ENCODE measurements at places on chromosomes 7 and 10.

GRCh38 chr10:72092987-72093386 lies 4.6 kb upstream of the SPOCK2 start:
- no peak for DNase-seq

GRCh38 chr7:119733127-119733879 lies 539.7 kb upstream of the KCND2 start:
- no peak for DNase-seq

- peak; percentile 80 for DNase-seq
These were observed 149.3 kb upstream of the SHH start for GRCh38 chr7:155961241-155962190.

GRCh38 chr7:68964060-68964459 lies 634.2 kb upstream of the AUTS2 start:
- DNase-seq, result peak; percentile 57

DNA sequence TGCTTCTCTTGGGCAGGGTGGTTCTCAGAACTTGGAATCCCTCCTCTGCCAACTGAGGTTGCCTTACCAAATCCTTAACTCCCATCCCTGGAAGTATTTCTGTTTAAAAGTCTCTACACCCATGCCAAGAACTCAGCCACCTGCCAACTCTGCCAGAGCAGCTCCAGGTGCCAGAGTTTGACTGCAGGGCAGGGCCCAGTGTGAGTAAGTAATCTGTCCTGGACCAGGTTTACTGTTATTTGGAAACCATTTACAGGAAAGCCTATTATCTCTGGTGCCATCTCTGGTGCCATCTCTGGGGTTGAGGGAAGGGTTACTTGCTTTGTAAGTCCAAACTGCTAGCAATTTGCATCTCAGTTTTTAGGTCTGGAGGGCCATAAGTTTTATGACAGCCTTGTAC lies 2.5 kb downstream of the TSPAN15 start:
- no peak for DNase-seq

- no peak for DNase-seq
These were observed 98.5 kb downstream of the MCU start for GRCh38 chr10:72790216-72790990.

DNA sequence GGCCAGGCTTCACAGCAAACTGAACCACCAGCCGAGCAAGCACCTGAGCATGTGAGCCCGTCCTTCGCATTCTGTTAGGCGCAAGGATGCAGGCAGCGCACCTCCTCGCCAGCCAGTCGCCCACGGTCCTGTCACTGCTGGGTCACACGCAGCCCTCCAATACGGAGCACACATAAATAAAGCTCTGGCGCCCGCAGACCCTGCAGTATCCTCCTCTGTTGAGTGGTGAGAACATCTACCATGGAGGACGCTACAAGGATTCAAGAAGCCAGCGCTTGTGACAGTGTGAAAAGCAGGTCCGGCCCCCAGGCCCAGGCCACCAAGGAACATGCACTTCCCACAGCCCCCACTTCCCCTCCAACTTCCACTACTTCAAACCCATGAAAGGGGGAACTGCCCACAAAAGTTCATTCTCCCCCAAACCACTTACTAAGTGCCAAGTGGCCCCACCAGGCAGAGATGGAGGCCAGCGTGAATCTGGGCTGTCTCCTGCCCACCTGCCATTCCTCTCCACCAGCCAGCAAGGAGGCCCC lies 34.8 kb downstream of the VOPP1 start:
- DNase-seq, result no peak

GRCh38 chr10:7488418-7488829 lies 77.6 kb upstream of the SFMBT2 start:
- no peak for DNase-seq

GRCh38 chr7:75762350-75762917 lies 9.6 kb downstream of the CCL26 start:
- peak; percentile 88 for DNase-seq

DNA sequence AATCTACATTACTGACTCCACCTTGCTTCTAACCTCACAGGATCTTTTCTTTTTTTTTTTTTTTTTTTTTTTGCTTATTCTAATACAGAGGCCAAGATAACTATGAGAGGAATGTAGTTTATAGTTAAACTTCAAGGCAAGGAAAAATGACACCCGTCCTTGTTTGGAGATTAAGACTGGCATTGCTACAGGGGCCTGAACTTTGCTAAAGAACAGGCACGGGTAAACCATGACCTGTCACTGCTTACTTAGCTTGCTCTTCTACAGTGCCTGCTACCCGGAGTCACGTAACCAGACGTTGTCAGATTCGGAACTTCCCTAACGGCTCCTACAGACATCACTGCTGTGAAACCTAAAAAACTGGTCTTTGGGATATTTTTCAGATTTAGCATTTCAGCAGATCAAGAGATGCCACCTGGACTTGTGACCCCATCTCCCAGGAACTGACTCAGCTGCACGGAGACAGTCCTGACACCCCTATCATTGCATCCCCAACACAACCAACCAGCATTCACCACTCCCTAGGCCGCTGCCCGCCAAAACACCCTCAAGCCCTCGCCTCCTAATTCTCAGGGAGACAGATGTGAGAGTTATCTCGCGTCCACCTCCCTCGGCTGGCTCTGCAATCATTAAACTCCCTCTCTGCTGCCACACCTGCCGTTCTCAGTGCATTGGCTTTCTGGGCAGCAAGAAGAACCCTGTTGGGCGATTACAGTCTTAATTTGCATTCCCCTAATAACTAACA lies 27.5 kb downstream of the MAD1L1 start:
- DNase-seq, result no peak

- peak; percentile 75 for DNase-seq
These were observed 72.0 kb downstream of the KCNMA1 start for GRCh38 chr10:77565590-77566023.

DNA sequence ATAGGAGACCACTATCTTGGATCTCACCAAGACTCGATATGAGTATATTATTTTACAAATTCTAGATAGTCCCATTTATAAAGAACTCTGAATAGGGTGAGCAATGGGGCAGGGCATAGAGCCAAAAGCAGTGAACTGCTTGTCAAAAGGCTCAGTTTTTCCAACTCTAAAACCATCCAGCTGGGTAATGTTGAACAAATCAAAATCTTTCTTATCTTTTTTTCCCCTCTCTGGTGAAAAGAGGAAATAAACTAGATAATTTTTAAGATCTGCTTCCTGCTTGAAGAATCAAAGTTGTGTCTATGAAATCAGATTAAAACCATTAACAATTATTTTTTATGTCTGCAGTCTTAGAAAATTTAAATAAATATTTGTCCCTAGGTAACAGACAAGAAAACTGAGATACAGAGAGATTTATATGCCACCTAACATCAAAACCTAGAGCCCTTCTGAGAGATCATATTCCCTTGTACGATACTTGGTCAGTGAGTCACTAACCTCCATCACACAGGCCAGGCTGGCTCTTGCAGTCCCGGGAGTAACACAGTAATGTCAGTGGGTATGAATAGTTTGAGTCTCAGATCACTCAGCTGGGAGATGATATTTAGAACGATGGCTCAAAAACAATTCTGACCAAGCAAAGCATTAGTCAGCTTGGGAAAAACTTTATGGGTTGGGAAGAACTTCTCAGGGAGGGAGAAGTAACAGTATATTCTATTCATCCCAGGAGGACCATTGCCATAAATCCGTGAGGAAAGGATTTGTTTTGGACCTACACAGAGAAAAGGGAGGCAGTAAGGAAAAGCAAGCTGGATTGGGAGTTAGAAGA lies 178.8 kb downstream of the REEP3 start:
- peak; percentile 93 for DNase-seq

DNA sequence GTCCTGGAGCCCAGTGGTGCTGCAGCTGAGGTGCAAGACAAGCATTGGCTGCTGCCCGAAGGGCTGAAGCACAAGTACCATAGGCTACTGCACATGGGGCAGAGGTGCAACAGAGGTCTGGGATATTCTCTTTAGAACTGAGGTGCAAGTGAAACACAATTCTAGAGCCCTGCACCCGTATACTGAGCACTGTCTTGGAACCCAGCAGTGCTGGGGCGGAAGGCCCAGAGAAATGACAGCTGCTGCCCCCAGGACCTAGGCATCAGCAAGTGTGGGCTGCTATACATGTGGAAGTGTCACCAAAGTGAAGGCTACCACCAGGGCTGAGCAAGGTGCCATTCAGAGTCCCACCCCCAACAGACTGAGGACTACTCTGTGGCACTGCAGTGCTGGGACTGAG lies 393.6 kb upstream of the STEAP1 start:
- no peak for DNase-seq

DNA sequence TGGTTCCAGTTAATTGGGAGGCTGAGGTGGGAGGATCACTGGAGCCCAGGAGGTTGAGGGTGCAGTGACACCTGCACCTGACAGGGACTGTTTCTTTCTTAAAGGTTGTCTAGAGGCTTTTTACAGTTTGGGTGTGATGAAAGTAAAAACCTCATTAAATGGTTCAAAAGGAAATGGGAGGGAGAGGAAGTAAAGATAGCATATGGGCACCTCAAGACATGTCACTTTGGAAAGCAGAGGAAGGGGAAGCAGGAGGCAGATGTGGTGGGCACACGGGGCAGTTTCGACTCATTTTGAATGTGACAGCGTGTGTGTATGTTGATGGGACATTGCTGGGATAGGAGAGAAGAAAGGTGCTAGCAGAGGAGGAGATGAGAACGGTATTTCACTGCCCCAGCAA lies 203.1 kb downstream of the MLLT10 start:
- no peak for DNase-seq

GRCh38 chr7:105853931-105854419 lies 22.4 kb downstream of the ATXN7L1 start:
- no peak for DNase-seq

- peak; percentile 35 for DNase-seq
These were observed 175.9 kb downstream of the BAMBI start for GRCh38 chr10:28853195-28853594.

- DNase-seq, result no peak
These were observed 248.9 kb upstream of the IGFBP3 start for GRCh38 chr7:46170021-46170420.

Measured in A172 (cell line).